Heart left ventricle (tissue), 16 donors: ENCODE measurements at places on chromosomes 3 and 15. TPM values are rescaled to one million over a fixed set of nuclear protein-coding genes. Genes with fewer than 3 reads are reported as not detected.

- DNase-seq, result no peak
Observed at GRCh38 chr3:53083949-53084309, 38.1 kb upstream of the SFMBT1 start.

DNA sequence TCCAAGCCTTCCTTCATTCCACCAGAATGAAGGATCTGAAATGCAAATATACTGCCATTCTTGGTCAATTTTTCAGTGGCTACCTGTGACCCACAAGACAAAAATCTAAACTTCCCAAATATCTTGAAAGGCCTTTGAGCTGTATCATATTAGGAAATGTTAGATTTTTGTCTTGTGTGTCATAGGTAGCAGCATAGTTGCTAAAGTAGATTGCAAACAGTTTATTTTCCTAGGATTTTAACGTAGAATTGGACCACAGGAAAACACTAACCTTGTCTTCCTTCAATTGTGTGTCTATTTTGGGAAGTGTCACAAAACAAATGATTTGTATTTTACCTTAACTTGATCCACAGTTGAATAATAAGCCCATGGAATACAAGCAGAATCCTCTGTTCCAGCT lies 42.4 kb downstream of the CP start:
- no peak for DNase-seq

DNA sequence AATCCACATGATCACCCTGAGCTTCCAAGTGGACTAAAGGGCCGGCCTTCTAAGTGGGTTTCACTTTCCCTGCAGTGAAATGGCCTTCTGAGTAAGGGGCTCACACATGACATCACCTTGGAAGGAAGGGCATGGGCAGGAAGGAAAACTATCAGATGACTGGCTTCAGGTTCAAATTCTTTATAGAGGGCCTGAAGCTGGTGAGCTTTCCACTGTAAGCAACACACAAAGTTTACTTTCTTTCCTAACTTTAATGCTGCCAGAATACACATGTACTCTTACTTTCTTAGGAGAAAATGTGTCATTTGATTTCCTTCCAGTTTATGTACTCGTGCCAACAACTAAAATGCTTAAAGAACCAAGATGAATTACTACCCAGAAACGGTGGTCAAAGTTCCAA lies 475.6 kb downstream of the FOXP1 start:
- no peak for DNase-seq

DNA sequence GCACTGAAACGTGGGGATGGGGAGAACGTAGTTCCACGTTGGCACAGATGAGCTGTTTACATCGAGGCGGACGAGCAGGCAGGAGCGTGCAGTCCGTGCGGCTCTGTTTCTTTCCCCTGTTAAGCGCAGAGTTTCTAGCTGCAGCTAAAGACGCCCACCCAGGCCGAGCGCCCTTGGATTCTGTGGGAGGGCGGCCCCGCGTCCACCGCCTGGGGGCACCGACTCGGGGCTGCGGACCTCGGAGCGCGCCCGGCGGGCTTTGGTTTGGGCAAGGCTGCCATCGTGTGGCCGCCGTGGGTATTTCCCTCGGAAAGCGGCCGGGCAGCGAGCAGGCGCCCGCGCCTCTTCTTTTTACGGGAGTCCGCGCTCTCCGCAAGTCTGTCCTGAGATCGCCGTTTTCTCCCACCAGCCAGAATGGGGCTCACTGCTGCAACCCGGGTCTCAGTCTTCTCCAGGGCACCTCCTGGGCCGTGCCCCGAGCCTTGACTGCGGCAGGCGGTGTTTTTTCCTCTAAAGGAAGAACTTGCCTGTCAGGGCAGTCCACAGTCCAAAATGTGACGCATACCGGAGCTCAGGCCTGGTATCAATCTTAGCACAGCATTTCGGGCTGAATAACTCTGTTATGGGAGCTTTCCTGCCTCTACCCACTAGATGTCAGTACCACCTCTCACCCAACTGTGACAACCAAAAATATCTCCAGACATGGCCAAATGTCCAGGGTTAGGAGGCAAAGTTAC lies 219.9 kb upstream of the IGF1R start:
- DNase-seq, result peak; percentile 70

- no peak for DNase-seq
Observed at GRCh38 chr3:134970895-134971294, 175.8 kb downstream of the EPHB1 start.

DNA sequence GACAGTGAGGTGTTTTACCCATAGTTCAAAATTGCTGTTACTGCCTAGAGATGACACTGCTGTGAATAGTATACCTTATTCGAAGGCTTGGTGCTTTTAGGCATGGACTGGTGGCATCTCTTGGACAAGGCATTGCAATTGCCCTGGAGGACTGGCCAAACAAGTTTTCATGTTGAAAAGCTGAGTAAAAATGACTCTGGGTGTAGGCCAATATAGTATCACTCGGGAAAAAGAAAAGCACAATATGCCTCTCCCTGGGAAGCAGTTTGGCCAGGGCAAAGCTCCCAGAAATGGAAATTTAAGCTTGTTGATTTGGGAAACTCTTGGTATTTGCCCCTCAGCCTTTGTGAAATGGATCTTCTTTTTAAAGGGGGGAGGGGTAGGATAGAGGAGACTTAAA lies 54.8 kb downstream of the ZNF609 start:
- DNase-seq, result no peak

GRCh38 chr3:188168186-188168585 lies 14.2 kb downstream of the LPP start:
- DNase-seq, result no peak

GRCh38 chr3:57126244-57126643 lies 38.9 kb downstream of the IL17RD start:
- no peak for DNase-seq

DNA sequence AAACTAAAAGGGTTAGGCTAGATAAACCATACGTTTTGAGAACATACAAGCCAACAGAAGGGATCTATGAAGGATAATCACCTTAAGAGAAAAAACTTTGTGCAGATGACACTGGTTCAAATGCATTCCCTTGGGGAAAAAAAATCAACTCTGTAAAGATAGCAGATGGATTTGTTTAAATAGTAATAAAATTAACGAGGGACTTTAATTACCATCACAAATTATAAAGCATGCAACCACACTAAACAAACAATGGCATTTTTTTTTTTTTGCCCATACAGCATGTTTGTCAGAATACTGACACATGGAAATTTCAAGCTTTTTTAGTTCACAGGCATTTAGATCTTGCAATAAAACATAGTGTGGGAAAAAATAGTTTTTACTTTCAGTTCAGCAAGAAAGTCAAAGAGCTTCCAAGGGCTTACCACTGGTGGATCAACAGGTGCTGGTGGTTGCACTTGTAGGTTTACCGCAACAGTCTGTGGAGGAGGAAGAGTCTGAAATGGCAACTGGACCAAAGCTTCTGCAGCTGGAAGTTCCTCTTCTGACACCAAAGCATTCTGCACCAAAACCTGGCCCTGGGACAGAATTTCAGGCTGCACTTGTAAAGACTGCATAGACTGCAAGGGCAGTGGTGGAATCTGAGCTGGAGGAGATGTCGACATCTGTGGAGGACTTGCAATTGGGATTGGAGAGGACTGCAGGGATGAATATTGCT lies 53.1 kb downstream of the PHC3 start:
- no peak for DNase-seq

DNA sequence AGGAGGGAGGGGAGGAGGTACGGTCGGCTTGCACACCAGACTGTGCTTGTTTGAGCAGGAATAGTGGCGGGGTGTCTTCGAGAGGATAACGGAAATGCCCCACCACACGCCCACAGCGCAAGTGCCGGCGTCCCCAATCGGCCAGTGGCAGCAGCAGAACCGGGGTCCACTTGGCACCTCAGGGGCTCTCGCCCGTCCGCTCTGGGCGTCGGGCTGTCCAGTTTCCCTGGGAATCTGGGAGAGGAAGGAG lies 53.7 kb downstream of the CCDC54 start:
- DNase-seq, result peak; percentile 50

GRCh38 chr15:58038426-58039078 lies 27.0 kb downstream of the ALDH1A2 start:
- DNase-seq, result no peak

- no peak for DNase-seq
Observed at GRCh38 chr3:185760088-185760487, 64.8 kb downstream of the IGF2BP2 start.

GRCh38 chr3:112333381-112334317 lies 693 bp downstream of the CD200 start:
- no peak for DNase-seq

DNA sequence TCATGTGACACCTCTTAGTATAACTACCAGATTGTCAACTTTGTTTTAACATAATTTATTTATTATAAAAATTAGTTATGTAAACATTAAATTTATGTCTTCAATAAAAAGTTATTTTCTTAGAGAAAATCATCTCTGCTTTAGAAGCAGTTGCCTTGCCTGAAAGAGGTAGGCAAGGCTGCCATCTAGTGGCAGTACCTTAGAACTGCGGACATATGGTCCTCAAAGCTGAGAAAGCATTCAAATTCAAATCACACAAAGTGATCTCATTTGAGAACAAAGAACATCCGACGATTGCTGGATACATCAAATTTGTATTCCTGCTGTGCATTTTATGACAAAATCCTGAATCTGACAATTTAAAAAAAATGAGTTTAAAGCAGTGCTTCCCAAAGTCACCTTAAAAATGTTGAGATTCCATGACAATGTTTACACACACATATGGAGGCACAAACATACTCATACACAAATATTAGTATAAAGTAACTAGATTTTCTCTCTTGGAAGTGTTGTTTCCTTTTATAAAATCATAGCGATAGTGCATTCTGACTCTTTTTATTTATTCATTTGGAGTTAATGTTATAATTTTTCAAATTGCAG lies 617.4 kb downstream of the CADM2 start:
- peak; percentile 43 for DNase-seq

- no peak for DNase-seq
Observed at GRCh38 chr15:60379525-60380274, 18.1 kb downstream of the ANXA2 start.

- DNase-seq, result peak; percentile 31
Observed at GRCh38 chr3:49724586-49724985, 835 bp upstream of the GMPPB start.

- no peak for DNase-seq
Observed at GRCh38 chr3:42675909-42676308, 9.4 kb upstream of the KLHL40 start.

- no peak for DNase-seq
Observed at GRCh38 chr3:69325151-69325550, 60.7 kb downstream of the FRMD4B start.

GRCh38 chr15:91942720-91943394 lies 89.3 kb downstream of the SLCO3A1 start:
- peak; percentile 87 for DNase-seq

- DNase-seq, result no peak
Observed at GRCh38 chr3:132641837-132642538, 17.6 kb downstream of the ACAD11 start.

DNA sequence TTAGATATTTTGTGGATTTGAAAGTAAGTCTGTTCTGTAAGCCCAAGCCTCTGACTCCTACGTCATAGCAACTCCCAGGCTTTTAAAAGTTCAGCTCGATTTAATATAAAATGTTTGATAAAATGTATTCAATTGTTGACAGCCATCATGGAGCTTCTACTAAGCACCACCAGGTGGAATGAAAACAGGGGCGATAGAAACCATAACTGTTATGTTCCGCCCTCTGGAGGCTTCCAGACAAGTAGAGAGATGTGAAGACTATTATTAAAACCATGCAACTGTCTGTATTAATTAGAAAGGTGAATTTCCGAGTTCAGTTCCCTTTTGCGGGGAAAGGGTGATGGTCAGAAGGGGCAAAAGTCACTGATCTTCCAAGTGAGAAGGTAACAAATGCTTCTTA lies 292.2 kb downstream of the NR2F2 start:
- no peak for DNase-seq

DNA sequence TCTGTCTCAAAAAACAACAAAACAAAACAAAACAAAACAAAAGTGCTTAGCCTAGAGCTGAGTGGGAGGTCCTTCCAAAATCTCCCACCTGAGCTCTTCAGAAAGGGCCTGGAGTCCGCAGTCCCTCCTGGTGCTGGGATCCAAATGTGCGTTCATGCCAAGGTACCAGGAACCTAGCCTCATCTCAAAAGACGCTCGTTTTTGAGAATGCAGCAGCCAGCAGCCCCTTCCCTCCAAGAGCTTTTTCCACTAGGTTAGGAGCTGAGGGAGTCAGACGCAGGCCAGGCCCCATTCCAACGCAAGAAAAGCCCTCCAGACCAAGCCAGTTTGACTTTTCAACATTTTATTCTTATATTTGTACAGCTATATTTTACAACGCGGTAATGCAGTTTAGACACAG lies 18.7 kb upstream of the RTP2 start:
- no peak for DNase-seq

- no peak for DNase-seq
Observed at GRCh38 chr3:185959609-185960521, 22.1 kb upstream of the TRA2B start.

DNA sequence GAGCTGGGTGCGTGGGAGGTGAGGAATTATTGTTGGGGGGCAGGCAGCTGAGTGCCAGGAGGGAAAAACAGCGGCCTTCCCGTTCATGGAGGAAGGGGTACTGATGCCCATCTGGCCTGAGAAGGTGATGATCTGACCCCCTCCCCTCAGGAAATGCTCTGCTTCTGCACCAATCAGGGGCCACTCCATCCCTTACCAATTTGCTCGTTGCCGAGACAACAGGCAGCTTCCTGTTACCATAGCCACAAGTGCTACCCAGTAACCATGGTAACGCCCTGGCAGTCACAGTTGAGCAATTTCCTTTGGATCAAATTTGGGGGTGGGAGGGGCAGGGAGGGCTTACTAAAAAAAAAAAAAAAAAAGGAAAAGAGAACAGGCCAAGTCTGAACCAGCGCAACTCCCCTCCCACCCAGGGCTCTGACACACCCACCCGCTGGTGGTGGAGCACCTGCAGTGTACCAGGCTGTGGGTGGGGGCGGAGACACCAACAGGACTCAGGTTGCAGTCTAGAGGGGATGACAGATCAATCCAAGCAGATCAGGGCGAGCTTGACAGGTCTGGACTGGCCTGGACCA lies 13.7 kb downstream of the CELF6 start:
- no peak for DNase-seq

- no peak for DNase-seq
Observed at GRCh38 chr3:26625187-26625586, 2.6 kb downstream of the LRRC3B start.

DNA sequence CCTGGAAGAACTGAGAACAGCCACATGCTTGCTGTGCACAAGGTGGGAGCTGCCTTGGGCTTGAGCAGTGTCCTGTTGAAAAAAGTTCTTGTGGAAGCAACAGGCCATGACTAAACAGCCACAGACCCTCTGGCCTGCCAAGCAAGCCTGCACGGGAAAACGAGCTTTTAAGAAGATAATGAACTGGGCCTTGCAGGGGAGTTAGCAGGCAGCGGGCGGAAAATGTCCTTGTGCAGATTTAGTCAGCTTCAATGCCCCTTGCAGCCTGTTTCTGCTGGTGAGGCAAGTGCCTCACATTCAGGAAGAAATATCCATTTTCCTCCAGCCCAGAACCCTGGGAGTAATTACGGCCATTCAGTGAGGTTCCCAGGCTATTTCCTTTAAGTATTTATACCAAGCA lies 126.2 kb upstream of the KLHL25 start:
- no peak for DNase-seq

Gene DAZL
- polyA plus RNA-seq, result not detected

Gene LTK
- 0.34 TPM for polyA plus RNA-seq

Gene ANKUB1
- not detected for polyA plus RNA-seq

Gene VEPH1
- not detected for polyA plus RNA-seq

Gene MYRIP
- 0.54 TPM for polyA plus RNA-seq

Gene PRR20G
- not detected for polyA plus RNA-seq

Gene NTRK3
- 0.53 TPM for polyA plus RNA-seq

Gene PLS1
- polyA plus RNA-seq, result 0.80 TPM

Gene MORC1
- polyA plus RNA-seq, result not detected

Gene ANKRD34C
- not detected for polyA plus RNA-seq

Gene LARP6
- 32.7 TPM for polyA plus RNA-seq

Gene AHSG
- not detected for polyA plus RNA-seq

Gene CCDC54
- not detected for polyA plus RNA-seq
